ENCODE measurements at places on chromosomes 1 and 21.

DNA sequence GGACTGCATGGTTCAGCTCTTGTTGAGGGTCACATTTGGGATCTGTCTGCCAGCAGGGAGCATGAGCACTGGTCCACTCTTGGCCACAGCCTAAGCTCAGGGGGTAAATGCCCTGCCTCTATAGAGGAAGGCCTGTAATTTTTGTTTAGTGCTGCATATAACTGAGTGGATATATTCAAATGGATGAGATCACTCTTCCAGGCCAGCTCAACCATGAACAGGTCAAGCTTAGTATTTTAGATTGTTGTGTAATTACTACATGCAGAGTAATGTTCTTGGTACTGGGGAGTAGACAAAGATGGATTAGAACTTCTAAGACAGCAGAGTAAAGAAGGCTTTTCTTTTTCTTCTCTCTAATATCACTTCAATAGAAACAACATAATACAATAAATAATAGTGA lies 376.9 kb downstream of the GPATCH2 start:
- DNase-seq, result no peak

GRCh38 chr21:44911384-44912157 lies 9.1 kb downstream of the ITGB2 start:
- peak; percentile 48 for DNase-seq

GRCh38 chr1:91736715-91737615 lies 149.0 kb downstream of the TGFBR3 start:
- DNase-seq, result no peak

DNA sequence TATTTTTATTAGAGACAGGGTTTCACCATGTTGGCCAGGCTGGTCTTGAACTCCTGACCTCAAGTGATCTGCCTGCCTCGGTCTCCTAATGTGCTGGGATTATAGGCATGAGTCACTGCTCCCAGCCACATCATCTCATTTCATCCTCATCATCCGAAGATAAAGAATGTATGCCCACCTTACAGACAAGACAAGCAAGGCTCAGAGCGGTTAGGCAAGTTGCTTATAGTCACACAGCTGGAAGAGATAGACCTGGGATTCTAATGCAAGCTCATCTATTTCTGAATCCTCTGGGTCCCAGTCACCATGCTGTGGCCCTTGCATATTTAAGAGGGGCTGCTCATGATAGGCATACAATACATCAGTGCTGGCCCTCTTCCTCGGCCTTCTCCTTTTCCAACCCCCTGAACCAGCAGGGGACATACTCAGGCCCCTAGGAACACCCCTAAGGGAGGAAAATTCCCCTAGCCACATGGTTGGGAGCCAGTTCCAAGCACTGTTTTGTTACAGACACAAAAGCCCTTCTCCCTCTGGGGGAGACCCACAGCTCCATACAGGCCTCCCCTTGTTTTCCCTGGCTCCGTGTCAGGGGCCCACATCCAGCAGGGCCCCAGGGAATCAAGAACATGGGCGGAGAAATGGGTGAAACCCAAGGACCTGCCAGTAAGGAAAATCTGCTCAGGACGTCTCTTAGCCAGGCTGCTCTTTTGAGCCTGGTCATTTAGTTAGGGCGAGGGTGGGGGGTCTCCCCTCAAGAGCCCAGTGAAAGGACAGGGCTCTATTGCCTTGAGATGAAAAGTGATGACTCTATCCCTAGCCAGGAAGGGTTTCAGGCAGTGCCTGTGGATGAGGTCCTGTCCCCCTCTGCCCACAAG lies 6.9 kb downstream of the CSRP1 start:
- DNase-seq, result no peak

- DNase-seq, result no peak
Measured at GRCh38 chr1:1910033-1910465, 5.0 kb upstream of the CALML6 start.

DNA sequence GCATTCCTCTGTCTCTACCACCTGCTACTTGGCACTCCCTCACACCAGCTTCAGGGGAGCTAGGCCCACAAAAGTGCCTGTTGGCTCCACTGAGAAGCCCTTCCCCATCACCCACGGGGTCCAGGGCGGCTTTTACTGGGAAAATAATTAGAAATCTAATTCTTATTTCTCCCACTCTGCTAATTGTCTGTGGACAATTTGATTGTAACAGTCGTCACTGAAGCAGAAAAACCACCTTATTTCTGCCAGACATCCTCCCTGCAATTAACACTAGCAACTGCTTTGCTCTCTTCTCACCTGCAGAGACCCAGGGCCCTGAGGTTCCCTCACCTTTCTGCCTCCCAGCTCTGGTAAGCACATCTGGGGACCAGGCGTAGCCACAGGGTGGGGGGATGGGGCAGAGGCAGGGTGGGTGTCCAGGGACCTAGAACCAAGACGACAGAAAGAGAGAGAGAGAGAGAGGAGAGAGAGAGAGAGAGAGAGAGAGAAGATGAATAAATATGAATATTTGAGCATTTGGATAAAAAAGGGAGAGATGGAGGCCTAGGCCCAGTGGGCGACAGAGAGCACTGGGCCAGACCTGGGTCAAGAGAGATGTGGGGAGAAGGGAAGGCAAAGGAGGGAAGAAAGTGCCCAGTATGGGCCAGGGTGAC lies 32.6 kb downstream of the FOXO6 start:
- no peak for DNase-seq

- DNase-seq, result no peak
Measured at GRCh38 chr1:109270623-109271317, 12.2 kb downstream of the PSRC1 start.

- no peak for DNase-seq
Measured at GRCh38 chr21:44496564-44497550, 41.5 kb downstream of the LRRC3 start.
